ENCODE measurements at places on chromosomes 4 and X.
A peak's percentile ranks its signal among the peaks of the same experiment; 100 is the strongest.

GRCh38 chrX:40012039-40012867 lies 85.5 kb downstream of the BCOR start:
- no peaks in the 10 kb centered on the region for H3K36me3 ChIP-seq
- peak overlapping the region; percentile 80 for H3K27ac ChIP-seq
- DNase-seq = peak; percentile 68
- no peaks in the 10 kb centered on the region for H3K4me1 ChIP-seq

- H3K4me1 ChIP-seq = no peaks in the 10 kb centered on the region
- H3K27me3 ChIP-seq = no peaks in the 10 kb centered on the region
- no peak overlapping the region for H3K4me3 ChIP-seq
- H3K36me3 ChIP-seq = no peaks in the 10 kb centered on the region
Observed at GRCh38 chrX:11437642-11438379, 144.6 kb downstream of the AMELX start.

GRCh38 chrX:129876771-129877305 lies 29.1 kb upstream of the UTP14A start:
- no peaks in the 10 kb centered on the region for H3K36me3 ChIP-seq
- H3K27ac ChIP-seq = no peak overlapping the region
- H3K27me3 ChIP-seq = no peaks in the 10 kb centered on the region
- H3K4me3 ChIP-seq = no peak overlapping the region

GRCh38 chrX:21990832-21991231 lies 41.3 kb upstream of the PHEX start:
- no peaks in the 10 kb centered on the region for H3K36me3 ChIP-seq
- H3K27ac ChIP-seq = no peak overlapping the region
- DNase-seq = no peak
- H3K4me1 ChIP-seq = no peaks in the 10 kb centered on the region
- no peak overlapping the region for H3K4me3 ChIP-seq

- no peaks in the 10 kb centered on the region for H3K4me1 ChIP-seq
- no peaks in the 10 kb centered on the region for H3K36me3 ChIP-seq
- no peaks in the 10 kb centered on the region for H3K27me3 ChIP-seq
- no peak overlapping the region for H3K4me3 ChIP-seq
- no peak for DNase-seq
- no peak overlapping the region for H3K27ac ChIP-seq
Observed at GRCh38 chr4:88396681-88397080, 18.0 kb downstream of the HERC6 start.

GRCh38 chrX:15529165-15529564 lies 28.6 kb downstream of the BMX start:
- no peaks in the 10 kb centered on the region for H3K4me1 ChIP-seq
- peaks cover 5% of the 10 kb centered on the region for H3K27me3 ChIP-seq
- no peak overlapping the region for H3K4me3 ChIP-seq

- no peak overlapping the region for H3K27ac ChIP-seq
- H3K27me3 ChIP-seq = no peaks in the 10 kb centered on the region
- H3K4me1 ChIP-seq = no peaks in the 10 kb centered on the region
- no peak for DNase-seq
Observed at GRCh38 chr4:173477016-173477415, 53.0 kb downstream of the HAND2 start.

GRCh38 chr4:14083150-14083549 lies 455.6 kb upstream of the BOD1L1 start:
- no peaks in the 10 kb centered on the region for H3K4me1 ChIP-seq
- no peak overlapping the region for H3K4me3 ChIP-seq
- no peaks in the 10 kb centered on the region for H3K27me3 ChIP-seq
- DNase-seq = no peak
- H3K36me3 ChIP-seq = no peaks in the 10 kb centered on the region
- no peak overlapping the region for H3K27ac ChIP-seq

DNA sequence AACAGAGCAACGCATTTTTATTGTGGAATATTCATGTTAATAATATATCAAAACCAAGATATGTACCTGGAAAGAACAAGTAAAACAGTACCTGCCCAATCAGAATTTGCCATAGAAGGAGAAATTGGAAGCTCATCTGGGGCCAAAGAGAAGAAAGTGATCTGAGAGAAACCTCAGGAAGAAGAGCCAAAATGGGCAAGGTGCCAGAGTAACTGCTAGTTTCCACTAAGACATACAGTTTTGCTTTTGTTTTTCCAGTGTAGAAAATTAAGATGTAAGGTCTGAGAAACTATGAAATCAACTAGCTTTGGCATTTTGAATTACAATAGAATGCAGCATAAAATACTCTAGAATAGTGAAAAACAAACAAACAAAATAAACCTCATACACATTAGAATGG lies 2201.2 kb downstream of the ARAP2 start:
- H3K4me1 ChIP-seq = no peaks in the 10 kb centered on the region
- H3K4me3 ChIP-seq = no peak overlapping the region
- no peaks in the 10 kb centered on the region for H3K27me3 ChIP-seq
- H3K27ac ChIP-seq = no peak overlapping the region

DNA sequence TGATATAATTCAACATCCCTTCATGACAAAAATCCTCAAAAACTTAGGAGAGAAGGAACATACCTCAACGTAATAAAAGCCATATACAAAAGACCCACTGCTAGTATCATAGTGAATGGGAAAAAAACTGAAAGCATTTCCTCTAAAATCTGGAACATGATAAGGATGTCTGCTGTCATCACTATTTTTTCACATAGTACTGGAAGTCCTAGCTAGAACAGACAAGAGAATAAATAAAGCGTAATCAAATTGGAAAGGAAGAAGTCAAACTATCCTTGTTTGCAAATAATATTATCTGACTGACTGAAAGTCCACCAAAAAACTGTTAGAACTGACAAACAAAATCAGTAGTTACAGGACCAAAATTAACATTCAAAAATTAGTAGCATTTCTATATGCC lies 985.4 kb upstream of the AGA start:
- no peak for DNase-seq
- no peaks in the 10 kb centered on the region for H3K27me3 ChIP-seq
- H3K4me1 ChIP-seq = no peaks in the 10 kb centered on the region
- no peak overlapping the region for H3K27ac ChIP-seq
- no peak overlapping the region for H3K4me3 ChIP-seq

- no peak overlapping the region for H3K27ac ChIP-seq
- no peaks in the 10 kb centered on the region for H3K27me3 ChIP-seq
- no peak for DNase-seq
- H3K36me3 ChIP-seq = no peaks in the 10 kb centered on the region
- no peaks in the 10 kb centered on the region for H3K4me1 ChIP-seq
Observed at GRCh38 chr4:121654738-121655137, 42.0 kb downstream of the ANXA5 start.

GRCh38 chr4:22850055-22850454 lies 157.3 kb downstream of the GBA3 start:
- no peaks in the 10 kb centered on the region for H3K27me3 ChIP-seq
- H3K36me3 ChIP-seq = no peaks in the 10 kb centered on the region
- H3K4me1 ChIP-seq = no peaks in the 10 kb centered on the region
- H3K4me3 ChIP-seq = no peak overlapping the region

DNA sequence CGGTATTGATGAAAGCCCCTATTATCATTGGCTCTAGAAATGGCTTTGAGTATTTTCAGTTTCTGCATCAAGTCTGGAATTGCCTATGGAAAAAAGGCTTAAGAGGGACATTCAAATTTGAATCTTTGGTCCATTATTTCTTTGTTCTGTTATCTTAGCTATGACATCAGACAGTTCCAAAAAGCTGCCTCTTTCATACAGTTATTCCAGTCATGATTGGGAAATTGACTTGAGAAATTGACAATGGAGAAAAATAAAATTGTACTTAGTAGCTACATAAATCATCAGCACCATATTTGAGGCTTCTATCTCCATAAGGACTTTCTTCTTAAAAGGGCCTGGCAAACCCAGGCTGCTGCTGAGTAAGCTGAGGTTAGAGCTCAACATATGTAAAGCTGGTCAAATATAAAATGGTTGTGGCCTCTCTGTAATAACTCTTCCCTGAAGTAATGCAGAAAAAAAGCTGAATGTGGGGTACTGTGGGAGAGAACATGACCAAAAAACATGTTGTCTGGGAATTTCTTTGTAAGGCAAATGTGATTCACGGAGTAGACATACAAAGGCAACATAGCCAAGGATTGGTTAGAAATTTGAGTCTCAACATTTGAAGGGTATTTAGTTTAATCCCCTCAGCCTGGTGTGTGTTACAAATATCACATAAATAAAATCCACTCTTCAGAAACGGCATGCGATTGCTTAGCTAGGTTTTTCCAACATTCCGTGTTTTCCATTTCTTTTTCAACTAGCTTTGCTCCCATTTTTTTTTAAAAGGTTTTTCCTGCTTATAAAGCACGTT lies 100.9 kb downstream of the LNX1 start:
- DNase-seq = no peak
- H3K36me3 ChIP-seq = no peaks in the 10 kb centered on the region
- no peak overlapping the region for H3K4me3 ChIP-seq
- no peaks in the 10 kb centered on the region for H3K27me3 ChIP-seq
- H3K27ac ChIP-seq = no peak overlapping the region
- H3K4me1 ChIP-seq = peaks cover 6% of the 10 kb centered on the region

DNA sequence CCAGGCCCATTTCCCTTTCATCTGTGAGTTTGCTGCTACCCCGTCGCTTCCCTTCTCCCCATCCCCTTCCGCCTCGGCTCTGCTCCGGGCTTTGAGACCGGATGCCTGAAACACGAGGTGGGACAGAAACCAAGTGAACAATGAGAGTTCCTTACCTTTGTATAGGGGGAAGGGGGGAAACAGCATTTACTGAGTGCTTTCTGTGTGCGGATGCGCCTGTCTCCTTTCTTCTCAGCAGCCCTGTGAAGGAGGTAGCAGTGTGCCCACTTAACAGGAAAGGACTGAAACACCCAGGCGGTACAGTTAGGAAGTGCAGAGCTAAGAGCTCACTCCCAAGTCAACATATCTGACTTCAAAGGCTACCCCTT lies 43.2 kb upstream of the TMSB15B start:
- no peak overlapping the region for H3K27ac ChIP-seq
- DNase-seq = no peak
- H3K4me3 ChIP-seq = no peak overlapping the region
- H3K4me1 ChIP-seq = no peaks in the 10 kb centered on the region
- H3K36me3 ChIP-seq = no peaks in the 10 kb centered on the region
- H3K27me3 ChIP-seq = no peaks in the 10 kb centered on the region

DNA sequence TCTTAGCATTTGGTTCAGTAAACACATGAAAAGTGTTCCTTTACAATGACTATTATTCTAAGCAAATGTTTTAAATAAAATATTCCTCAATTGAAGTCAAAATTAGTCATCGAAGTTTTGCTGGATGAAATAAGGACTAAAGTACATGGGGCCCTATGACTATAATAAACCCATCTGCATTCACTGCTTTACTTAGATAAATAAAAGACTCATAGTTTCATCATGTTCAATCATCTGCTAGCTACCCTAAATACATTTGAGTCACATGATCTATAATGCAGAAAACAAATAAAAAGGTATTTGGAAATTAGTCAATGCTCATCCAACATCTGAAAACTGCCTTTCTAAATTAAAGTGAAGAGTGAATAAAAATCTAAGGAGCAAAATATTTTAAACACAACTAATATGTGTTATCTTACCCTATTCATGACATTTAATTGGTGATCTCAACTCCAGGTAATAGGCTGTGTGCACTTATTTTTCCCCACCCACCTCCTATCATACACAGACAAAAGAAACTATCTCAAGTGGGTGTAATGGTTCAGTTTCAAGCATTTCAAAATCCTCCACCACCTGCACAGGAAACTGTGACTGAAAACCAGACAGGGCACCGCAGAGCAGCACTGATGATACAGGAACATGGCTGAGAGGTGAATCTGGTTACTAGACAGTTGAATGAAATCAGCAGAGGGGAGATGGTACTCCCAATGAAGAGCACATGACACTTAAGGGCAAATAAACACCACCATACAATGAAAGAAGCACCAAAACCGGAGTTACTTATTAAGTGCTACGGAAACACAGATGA lies 78.6 kb downstream of the CAMK2D start:
- DNase-seq = no peak
- H3K4me3 ChIP-seq = no peak overlapping the region
- H3K4me1 ChIP-seq = peaks cover 12% of the 10 kb centered on the region
- no peak overlapping the region for H3K27ac ChIP-seq
- H3K27me3 ChIP-seq = no peaks in the 10 kb centered on the region

DNA sequence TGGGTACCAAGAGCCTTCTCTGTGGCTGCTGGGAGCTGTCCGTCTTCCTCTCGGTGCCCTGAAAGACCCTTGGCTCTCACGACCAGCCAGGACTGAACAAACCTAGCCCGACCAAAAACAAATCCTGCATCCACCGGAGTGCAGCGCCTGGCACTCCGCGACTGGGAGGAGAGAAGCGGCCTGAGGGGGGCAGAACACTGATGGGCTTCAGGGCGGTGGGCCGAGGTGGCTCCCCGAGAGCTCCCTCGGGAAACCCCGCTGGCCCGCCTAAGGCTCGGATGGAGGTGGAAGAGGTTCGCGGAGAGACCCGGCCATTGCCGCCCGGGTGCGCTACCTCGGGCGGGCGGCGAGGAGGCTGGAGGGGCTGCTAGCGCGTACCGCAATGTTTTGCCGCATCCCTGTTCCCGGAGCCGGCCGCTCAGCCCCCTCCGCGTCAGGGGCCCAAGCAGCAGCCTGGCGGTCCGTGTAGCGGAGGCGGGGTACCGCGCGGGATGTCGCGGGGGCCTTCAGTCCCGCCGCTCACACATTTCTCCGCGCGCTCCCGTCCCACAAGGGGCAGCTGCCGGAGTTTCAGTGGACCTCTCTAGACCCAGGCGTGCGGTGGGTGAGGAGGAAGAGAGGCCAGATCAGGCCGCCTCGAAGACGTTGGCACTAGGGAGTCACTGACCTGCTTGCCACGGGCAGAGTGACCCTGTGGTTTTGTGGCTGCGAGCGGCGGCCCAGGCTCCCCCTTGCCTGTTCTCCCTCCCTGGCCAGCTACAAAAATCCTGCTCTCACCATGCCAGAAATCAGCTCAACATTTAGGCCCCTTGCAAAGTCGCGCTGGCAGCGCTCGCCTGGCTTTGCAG lies 2.2 kb downstream of the SLITRK4 start:
- H3K4me3 ChIP-seq = peak overlapping the region; percentile 45
- no peak overlapping the region for H3K27ac ChIP-seq
- no peak for DNase-seq
- H3K36me3 ChIP-seq = no peaks in the 10 kb centered on the region
- H3K4me1 ChIP-seq = no peaks in the 10 kb centered on the region
- H3K27me3 ChIP-seq = no peaks in the 10 kb centered on the region

- no peaks in the 10 kb centered on the region for H3K27me3 ChIP-seq
- H3K36me3 ChIP-seq = no peaks in the 10 kb centered on the region
- no peaks in the 10 kb centered on the region for H3K4me1 ChIP-seq
- DNase-seq = no peak
- no peak overlapping the region for H3K27ac ChIP-seq
Observed at GRCh38 chr4:8278009-8278395, 8.4 kb downstream of the HTRA3 start.

DNA sequence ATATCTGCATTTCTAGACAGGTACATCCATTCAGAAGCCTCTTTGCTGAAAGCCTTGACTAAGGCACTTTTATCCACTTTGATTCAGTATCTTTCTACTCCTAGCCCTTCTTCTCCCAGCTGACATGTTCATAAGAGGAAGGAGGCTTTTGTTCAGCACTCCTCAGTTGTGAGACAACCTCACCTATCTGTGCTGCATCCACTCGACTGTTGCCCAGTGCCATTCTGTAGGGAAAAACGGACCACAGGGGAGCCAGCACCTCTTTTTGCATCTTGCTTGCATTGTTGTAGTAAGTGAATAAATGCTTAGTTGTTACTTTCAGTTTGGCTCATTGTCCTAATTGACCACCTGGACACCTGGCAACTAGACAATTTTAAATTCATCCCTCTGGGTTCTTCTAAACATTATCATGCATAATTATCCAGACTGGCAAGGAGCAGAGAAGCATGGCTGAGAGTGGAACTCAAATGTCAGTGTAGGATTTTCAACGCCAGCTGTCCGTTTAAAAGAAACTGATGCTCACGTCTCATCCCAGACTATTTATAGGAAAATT lies 83.8 kb upstream of the BOD1L1 start:
- no peak overlapping the region for H3K4me3 ChIP-seq
- DNase-seq = no peak
- no peaks in the 10 kb centered on the region for H3K4me1 ChIP-seq
- no peaks in the 10 kb centered on the region for H3K36me3 ChIP-seq
